Inflammatory macrophage (primary cell): ENCODE measurements at places on chromosomes 11 and 22.

GRCh38 chr22:19705181-19705934, 8.9 kb upstream of the SEPTIN5 start:
- DNase-seq: no peak

DNA sequence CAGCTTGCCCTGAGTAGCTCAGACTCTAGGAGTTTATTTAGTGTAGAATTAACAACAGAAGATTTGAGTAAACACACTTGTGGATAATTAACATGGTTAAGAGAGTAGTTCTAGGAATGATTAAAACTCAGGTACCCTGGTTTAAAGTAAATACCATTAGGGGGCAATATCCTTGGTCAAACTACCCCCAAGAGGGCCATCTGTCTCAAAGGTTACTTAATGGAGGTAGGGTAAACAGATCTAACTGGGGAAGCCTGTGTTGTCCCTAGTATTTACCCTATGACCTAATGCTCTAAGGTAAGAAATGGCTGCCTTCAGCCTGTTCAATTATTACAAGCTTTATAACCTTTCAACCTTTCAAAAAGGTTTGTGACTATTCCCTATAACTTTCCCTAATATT, 10.6 kb upstream of the GLYATL1 start:
- DNase-seq: no peak

DNA sequence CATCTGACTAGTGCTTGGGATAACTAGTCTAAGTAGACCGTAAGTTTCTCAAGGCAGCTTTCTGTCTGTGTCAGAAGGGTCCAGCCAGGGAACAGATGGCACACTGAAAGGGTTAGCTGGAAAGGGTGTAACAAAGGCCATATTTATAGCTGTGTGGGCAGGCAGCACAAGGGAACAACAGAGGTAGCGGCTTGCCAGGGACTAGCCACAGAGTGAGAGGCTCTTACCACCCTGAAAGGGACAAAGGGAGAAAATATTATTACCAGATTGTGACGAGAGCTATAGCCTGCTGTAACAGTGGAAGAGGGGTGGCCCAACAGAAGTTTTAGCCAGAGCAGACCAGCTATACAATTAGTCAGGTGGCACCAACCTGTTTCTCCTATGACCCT, 129.4 kb downstream of the CCDC34 start:
- no peak for DNase-seq

GRCh38 chr11:68924073-68924925, 20.6 kb downstream of the IGHMBP2 start:
- DNase-seq: no peak

- no peak for DNase-seq
Measured at GRCh38 chr22:37313376-37314314, 31.3 kb downstream of the CYTH4 start.
